ENCODE measurements at places on chromosomes 11 and 22.

DNA sequence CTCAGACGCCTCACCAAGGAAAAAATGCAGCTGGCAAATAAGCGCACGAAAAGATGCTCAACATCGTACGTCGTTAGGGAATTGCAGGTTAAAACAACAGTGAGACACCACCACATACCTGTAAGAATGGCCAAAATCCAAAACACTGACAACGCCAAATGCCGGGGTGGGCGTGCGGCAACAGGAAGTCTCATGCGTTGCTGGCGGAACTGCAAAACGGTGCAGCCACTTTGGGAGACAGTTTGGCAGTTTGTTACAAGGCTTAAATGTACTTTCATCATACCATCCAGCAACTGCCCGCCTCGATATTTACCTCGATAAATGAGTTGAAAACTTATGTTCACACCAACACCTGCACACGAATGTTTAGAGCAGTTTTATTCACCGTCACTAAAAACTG, 7.5 kb upstream of the CTSD start:
- DNase-seq, result no peak

DNA sequence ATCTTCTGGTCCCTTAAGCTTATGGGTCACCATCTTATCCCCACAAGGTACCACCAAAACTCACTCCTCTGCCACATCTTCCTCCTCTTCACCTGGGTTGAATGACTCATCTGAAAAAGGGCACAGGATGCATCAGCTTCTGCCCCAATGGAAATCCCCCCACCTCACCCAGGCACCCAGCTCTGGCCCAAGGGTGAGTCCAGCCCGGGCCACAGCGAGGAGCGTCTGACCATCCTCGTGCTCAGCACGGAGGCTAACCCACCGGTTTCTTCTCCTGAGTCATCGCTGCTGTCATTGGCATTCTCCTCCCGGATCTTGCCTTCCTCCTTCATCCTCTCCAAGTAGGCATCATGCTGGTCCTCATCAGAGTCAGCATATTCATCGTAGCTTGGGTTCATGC, 5.3 kb upstream of the TNKS1BP1 start:
- no peak for DNase-seq

DNA sequence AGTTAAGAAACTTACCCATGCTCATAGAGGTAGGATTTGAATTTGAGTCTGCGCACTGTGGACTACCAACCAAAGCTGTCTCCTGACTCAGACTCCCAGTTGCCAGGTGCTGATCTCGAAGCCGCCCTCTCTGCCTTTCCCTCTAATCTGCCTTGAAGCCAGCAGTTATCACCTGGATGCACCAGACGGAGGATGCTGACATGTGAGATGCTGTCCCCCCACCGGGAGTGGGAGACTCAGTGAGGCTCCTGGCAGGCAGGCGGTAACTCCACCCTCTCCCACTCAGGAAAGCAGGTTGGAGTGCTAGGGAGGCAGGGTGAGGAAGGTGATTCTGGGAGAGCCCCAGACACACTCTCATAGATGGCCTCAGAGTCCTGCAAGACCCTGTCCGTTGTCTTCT, 40.4 kb downstream of the KIAA1671 start:
- no peak for DNase-seq

GRCh38 chr11:86187027-86187426, 57.5 kb upstream of the EED start:
- no peak for DNase-seq

GRCh38 chr22:38098410-38099249, 11.9 kb downstream of the BAIAP2L2 start:
- DNase-seq, result no peak

DNA sequence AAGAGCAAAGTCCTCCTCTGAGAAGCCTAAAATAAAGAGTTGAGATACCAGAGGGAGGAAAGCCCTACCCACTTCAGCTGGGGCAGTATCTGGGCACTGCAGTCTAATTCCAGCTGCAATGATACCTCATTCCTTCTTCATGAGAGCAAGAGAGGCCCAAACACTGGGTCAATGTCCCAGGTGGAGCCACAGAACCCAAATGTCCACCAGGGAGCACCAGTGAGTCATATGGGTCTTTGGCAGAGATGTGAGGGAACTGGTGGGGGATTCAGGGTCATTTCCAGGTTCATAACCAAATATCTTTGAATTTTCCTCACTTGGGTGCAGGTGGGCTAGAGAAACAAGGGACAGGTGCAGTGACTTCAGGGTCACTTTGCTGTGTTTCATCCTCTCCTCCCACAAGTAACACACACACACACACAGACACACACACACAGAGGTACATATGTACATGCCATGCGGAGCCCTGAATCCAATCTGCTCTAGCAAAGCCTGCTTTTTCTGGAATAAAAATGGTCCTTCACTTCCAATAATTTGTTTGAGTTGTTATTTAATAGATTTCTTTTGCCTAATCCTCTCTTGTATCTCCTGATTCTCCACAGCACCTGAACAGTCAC, 585.4 kb downstream of the SOX6 start:
- DNase-seq, result peak; percentile 9

GRCh38 chr11:115722711-115723110, 218.5 kb upstream of the CADM1 start:
- no peak for DNase-seq

GRCh38 chr11:60184824-60185511, 2.1 kb upstream of the MS4A6A start:
- DNase-seq, result no peak

DNA sequence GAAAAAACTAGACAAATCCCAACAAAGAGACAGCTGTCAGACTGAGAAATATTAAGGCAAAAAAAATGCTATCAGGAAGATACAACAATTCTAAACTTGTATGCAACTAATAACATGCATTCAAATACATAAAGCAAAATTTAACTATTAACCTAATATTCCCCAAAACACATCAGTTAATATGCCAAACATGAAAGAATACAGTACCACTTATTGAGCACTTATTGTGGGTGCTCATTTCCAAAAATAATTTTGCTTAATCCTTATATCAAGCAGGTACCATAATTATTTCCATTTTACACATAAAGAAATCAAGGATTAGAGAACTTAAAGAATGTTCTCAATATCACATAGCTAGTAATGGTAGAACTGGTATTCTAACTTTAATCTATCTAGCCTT, 67.7 kb upstream of the HMGXB4 start:
- DNase-seq, result no peak

DNA sequence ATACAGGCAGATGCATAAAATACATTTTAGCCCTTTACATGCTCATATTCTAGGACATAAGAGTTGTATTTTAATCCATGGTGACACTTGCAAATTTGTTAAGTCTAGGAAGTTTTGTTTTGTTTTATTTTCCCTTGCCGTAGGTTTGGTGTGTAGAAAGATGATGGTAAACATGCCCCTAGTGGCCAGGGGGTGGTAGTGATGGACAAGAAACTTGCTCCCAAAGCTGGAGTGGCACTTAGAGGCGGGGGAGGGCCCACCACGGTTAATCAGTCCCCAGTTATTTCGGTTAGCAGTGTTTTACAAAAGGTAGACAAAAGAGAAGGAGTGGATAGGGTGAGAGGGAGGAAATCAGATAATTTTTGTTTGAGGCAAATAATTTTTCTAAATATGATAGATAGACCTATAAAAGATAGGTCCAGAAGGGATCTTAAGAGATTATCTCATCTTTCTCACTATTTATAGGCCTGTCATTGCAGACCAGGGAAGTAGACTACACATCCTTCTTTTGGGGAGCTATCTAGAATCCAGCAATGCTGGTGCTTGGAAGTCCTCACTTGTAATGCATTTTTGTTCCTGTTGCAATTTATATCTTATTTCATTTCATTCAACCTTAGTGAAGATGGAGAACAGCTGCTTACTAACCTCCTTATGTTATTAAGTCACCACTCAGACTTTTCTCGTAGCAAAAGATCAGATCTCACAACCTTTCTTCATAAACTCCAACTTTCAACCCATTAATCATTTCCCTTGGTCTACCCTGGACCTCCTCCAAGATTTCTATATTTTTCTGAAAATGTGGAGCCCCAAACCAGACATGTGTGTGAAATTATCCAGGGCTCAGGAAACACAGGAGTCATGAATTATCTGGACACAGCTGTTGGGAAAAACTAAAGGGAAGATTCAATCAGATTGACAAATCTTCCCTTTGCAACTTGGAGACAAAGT, 5.9 kb upstream of the BDNF start:
- DNase-seq, result peak; percentile 78

GRCh38 chr22:30365891-30366290, 9.1 kb downstream of the CCDC157 start:
- DNase-seq, result no peak

DNA sequence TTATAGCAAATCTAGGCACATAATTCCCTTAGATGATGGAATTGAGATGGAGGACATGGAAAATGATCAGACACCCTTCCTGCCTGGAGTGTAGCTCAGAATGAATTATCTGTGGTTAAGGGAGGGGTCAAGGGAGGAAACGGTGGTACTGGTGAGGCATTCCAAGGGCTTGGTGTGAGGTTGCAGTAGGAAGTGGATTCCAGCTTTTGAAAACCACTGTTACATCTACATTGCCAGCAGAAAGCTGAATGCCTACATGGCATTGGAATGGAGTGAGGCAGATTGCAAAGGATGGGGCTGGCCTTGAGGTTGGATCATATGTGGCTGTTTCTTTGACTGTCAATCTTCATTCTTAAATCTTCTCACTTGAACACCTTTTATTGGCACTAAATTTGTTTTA, 684.4 kb downstream of the NTM start:
- DNase-seq, result no peak

- peak; percentile 71 for DNase-seq
Observed at GRCh38 chr22:20268279-20269012, at the start of gene RTN4R. Gene RTN4R (minus strand): TSS chr22:20268318. CDS start chr22:20268092, 226 bp downstream.

- no peak for DNase-seq
Observed at GRCh38 chr11:39249566-39250365, 2209.7 kb downstream of the LRRC4C start.
